ENCODE measurements at places on chromosomes 11 and 22. TPM values are rescaled to one million over a fixed set of nuclear protein-coding genes. Genes with fewer than 3 reads are reported as not detected.

The TRIM66 gene
- total RNA-seq, result 3.7 TPM

The SULT4A1 gene
- total RNA-seq, result not detected

The PHOX2A gene
- not detected for total RNA-seq

The COMT gene
- total RNA-seq, result 136 TPM

The TNNI2 gene
- not detected for total RNA-seq

The IL10RA gene
- 0.37 TPM for total RNA-seq

The KCNA4 gene
- not detected for total RNA-seq

The CBLIF gene
- not detected for total RNA-seq
